ENCODE measurements at places on chromosomes 1 and 21.

- DNase-seq = no peak
Measured at GRCh38 chr1:87197156-87197555, 131.5 kb upstream of the LMO4 start.

- DNase-seq = no peak
Measured at GRCh38 chr1:41915786-41916571, 2.7 kb downstream of the HIVEP3 start.

- no peak for DNase-seq
Measured at GRCh38 chr1:198627436-198628066, 11.3 kb upstream of the PTPRC start.

- DNase-seq = no peak
Measured at GRCh38 chr1:55213885-55214211, 1.3 kb downstream of the USP24 start.

- no peak for DNase-seq
Measured at GRCh38 chr1:151405187-151405951, 6.0 kb downstream of the PSMB4 start.

DNA sequence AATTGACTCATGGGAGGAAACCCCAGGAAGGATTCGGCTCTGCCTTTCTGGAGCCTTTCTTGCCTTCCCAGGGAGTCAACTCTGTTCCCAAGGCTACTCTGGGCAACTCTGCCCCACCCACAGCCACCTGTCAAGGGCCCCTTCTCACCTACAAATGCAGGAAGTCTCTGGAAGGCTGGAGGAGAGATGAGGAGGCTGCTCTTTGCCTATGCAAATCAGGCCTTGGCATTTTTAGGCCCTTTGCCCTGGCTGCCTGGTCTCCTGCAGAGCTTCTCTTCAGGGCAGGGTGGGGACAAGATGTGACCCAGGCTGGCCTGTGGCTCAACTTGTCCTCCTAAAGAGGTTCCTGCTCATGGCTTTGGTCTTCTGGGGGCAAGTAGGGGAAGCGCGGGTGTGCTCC, 5.4 kb downstream of the SLC6A9 start:
- no peak for DNase-seq

GRCh38 chr1:216626394-216627067, 96.7 kb downstream of the ESRRG start:
- DNase-seq = no peak

GRCh38 chr1:228401782-228402640, 4.6 kb downstream of the TRIM11 start:
- no peak for DNase-seq

GRCh38 chr1:14341147-14341546, 257.3 kb upstream of the KAZN start:
- DNase-seq = no peak

GRCh38 chr1:69126796-69127195, 440.9 kb upstream of the LRRC7 start:
- DNase-seq = no peak

- DNase-seq = peak; percentile 86
Measured at GRCh38 chr1:17128361-17128760, 9.1 kb upstream of the PADI2 start.

DNA sequence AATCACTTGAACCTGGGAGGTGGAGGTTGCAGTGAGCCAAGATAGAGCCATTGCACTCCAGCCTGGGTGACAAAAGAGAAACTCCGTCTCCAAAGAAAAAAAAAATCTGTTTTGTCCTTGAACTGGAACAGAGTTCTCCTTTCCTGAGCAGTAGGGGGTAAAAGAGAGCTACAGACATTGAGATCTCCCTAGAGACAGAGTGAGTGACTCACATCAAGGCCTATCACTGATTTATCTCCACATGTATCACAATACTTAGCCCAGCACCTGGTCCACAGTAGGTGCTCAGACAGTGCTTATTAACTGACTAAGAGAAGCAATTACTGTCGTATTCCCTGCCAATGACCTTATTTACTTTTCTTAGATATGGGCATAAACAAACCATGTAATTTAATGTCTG, 354.1 kb upstream of the C1orf87 start:
- DNase-seq = no peak

GRCh38 chr1:235675152-235675890, 25.7 kb upstream of the GNG4 start:
- peak; percentile 17 for DNase-seq

DNA sequence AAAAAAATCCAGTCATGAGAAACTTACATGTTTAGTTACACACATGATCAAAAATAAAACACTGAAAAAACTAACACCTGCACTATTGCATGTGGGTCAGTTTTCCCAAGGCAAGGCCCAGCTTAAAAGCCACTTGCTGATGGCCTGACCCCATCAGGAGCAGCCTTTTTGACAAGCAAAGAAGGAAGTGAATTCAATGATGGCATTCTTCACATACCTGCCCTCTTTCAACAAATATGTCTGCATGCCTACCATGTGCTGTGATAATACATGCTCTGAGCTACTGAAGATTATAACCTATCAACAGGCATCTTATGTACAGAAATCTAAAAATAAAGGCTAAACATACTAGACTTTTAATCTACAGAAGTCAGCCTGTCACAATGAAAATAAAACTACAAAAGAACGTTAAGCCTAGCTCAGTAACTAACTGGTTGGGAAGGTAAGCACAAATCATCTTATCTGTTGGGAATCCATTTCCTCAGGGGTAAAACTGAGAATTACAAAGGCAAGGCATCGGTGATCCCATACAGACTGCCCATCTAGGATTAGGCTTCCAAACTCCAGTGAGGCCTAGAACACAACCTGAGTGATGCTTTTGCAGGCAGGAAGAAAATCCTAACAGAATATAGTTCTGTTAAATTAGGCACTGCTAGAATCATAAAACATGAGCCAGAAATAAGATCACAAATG, 14.5 kb downstream of the SORT1 start:
- DNase-seq = no peak

- DNase-seq = peak; percentile 55
Measured at GRCh38 chr1:6414881-6415626, 4.7 kb downstream of the HES2 start.

- DNase-seq = no peak
Measured at GRCh38 chr1:208476846-208477170, 232.6 kb upstream of the PLXNA2 start.

GRCh38 chr21:45177039-45177438, 102.7 kb downstream of the ADARB1 start:
- no peak for DNase-seq

DNA sequence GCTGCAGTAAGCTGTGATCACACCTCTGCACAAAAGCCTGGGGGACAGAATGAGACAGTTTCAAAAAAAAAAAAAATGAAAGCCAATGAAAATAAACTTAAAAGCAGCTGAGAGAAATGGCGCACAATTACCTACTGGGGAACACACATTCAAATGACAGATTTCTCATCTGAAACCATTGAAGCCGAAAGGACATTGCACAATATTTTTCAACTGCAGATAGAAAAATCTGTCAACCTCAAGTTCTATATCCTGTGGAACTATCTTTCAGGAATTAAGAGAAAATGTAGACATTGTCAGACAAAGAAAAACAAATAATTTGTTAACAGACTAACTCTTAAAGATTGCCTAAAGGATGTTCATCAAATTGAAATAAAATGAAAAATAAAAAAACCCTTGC, 442.8 kb downstream of the MATN1 start:
- no peak for DNase-seq

- no peak for DNase-seq
Measured at GRCh38 chr21:45411810-45412206, 6.8 kb downstream of the COL18A1 start.

GRCh38 chr1:228445843-228446650, 29.4 kb upstream of the TRIM17 start:
- peak; percentile 49 for DNase-seq
